ENCODE measurements at places on chromosomes 1 and 21.

DNA sequence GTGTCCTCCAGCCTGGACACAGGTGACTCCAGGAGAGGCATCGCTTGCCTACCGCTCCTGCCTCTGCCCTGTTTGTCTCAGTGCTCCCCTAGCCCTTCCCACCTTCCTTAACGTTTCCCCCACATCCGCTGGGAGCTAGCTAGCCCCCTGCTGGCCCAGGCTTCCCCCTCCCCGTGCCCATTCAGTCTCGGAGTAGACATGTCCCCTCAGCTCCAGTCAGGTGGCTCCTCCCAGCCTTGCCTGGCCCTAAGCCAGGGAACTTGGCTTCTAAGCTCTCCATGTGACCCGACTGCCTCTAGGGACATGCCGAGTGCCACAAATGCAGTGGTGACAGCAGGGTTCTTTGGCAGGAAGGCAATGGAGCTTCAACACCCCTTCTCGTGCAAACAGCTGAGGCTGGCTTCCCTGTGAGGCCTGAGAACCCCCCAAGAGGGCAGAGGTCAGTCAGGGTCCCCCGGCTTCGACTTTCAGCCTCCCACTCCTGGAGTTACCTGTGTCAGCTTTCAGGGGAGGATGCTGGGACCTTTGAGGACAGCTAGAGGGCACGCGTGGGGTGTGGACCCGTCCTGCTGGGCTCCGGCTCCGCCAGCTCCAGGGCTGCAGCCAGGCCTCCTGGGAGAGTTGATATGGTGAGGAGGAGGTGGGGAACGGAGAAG is 16.2 kb downstream of the DRAXIN start:
- DNase-seq = no peak

GRCh38 chr1:215651867-215652266 is 84.8 kb downstream of the KCTD3 start:
- DNase-seq = no peak

DNA sequence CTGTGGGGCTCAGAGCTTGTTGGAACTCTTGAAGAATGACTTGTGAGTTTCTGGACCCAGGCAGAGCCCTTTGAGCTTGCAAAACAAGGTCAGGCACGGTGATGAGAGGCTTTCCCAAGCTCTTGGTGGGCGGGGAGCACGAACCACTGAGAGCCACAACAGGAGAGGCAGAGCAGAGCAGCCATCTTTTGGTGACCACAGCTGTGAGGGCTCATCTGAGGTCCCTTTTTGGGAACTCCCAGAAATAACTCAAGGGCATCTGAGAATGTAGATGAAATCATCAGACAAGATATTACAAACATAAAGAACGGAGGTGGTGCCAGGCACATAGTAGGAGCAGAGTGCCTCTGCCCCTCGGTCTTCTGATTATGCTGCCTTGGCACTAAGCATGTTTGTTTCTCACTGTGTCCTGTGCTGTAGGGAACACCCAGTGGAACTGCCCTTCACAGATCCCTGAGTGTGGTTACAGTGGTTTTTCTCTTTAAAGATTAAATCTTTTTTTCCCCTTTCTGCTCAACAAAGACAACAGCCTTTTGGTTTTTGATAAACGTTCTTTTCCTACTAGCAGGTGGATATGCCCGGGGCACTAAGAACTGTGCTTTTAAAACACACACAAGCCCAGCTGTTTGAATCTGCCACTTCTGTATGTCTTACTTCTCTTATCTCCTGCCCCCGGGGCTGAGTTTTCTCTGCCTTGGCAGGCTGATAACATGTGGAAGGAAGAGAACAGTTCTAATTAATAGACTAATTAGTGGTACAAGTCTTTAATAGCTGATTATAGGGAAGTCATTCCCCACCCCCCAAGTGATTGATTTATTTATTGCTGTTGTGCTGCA is 37.7 kb downstream of the CD34 start:
- no peak for DNase-seq

DNA sequence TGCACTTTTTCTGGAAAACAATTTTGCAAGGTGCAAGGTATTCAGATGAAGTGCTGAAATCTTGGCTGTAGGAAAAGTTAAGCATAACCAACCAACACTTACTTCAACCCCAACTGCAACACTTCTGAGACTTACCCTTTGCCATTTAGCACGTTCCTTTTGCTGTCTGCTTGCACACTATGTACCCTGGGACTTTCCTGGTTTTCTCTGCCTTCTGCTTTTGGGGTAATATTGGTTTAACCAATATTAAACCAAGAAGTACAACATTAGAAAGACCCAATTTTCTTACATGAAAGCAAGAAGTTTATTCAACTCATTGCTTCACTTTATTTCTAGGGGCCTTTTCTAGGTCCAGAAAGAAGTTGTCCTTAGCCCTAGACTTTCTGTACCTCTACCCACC is 193.0 kb downstream of the HLX start:
- no peak for DNase-seq

DNA sequence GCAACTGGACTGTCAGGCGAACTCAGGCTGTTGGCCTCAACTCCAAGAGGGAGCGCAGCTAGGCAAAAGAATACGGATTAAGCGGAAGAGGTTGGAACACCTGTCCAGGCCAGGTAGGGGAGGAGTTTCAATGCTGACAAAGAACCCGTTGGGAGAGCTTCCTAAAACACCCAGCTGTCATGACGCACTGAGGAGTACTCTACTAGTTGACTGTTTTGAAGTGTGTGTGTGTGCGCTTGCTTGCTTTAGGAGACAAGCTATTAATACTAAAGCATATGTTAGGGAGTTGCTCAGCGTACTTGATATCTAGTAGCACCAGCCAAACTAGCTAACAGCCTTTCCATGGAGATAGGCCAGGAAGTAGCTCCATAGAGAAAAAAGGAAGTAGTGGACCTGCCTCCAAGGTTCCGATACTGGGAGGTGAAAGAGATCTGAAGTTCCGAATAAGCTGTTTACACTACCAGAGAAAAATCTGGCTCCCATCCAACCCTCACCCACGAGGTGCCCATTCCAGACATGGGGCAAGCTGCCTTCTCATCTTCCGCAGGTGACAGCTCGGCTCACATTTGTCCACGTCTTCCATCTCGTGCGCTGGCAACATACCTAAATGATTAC is 974 bp upstream of the FNBP1L start:
- no peak for DNase-seq

DNA sequence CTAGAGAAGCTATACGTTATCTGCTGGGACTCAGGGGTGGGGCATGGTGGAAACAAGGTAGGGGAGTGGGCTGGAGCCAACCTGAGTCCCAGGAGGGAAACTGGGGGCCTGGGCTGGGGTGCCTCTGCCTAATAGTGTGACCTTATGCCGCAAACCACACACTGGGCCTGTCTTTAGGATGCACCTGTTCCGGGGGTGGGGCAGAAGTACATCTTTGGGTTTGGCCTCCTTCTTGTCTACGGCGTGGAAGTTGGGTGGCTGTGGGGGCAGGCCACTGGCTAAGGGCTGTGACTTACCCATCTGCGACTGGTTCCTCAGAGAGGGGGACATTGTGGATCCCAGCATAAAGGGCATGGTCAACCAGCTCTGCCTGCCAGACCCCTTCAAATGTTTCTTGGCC is 44.2 kb downstream of the FAAH start:
- no peak for DNase-seq

GRCh38 chr1:67564193-67564592 is 120.8 kb upstream of the GADD45A start:
- no peak for DNase-seq

- no peak for DNase-seq
Measured at GRCh38 chr1:197948926-197949899, 32.0 kb downstream of the LHX9 start.
